ENCODE measurements at places on chromosomes 12 and 14.

DNA sequence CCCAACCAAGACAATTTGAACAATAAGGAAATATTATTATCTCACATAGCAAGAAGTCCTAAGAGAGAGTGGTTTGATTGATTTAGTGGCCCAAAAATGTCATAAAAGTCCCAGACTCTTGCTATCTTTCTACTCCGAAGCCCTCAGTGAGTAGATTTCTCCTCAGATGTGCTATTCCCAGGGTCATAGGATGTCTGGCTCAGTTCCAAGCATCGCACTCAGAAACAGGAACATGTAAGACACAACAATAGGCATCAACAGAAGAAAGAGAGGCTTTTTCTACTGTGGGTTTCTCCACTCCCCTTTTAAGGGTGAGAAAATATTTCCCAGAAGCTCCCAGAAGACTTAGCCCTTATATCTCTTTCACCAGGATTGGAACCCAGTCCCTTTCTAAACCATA, 188.1 kb upstream of the CDKN3 start:
- no peak for DNase-seq

DNA sequence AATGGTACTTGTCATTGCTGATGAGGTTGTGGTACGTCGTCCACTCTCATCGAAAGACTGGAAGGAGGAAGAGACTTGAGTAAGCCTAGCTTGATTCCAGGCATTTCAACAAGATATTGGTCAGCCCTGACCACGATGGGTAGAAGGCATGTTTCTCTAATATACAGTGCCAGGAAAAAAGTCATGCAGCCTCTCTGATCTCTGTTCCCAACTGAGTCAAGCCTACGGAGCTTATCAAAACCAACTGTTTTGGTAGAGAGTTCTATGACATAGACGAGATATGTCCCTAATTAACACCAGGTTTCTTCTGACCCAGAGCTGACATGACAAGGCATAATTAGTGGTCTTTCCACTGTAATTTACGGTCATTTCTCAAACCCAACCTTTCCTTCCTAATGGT, 58.5 kb downstream of the NIN start:
- DNase-seq, result peak; percentile 29

DNA sequence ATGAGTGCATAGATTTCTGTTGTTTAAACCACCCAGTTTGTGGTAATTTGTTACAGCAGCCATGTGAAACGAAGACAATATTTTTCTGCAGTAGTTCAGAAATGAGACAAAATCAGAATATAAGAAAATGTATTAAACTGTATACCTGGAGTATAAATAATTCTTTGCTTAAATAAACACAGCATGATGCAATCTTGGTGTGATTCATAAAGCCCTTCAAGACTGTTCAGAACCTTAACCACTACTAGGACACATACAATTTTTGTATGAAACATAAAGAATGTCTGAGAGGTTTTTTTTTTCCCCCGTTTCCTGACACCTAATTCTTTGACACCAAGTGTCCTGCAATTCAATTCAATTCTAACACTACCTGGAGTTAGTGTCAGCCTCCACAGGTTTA, 10.5 kb downstream of the C12orf75 start:
- DNase-seq, result no peak

GRCh38 chr14:84584511-84584910, 945.4 kb upstream of the FLRT2 start:
- DNase-seq, result no peak

GRCh38 chr14:53126731-53127130, 26.4 kb downstream of the DDHD1 start:
- no peak for DNase-seq

- DNase-seq, result peak; percentile 5
Measured at GRCh38 chr12:30021051-30021833, 237.5 kb upstream of the TMTC1 start.

DNA sequence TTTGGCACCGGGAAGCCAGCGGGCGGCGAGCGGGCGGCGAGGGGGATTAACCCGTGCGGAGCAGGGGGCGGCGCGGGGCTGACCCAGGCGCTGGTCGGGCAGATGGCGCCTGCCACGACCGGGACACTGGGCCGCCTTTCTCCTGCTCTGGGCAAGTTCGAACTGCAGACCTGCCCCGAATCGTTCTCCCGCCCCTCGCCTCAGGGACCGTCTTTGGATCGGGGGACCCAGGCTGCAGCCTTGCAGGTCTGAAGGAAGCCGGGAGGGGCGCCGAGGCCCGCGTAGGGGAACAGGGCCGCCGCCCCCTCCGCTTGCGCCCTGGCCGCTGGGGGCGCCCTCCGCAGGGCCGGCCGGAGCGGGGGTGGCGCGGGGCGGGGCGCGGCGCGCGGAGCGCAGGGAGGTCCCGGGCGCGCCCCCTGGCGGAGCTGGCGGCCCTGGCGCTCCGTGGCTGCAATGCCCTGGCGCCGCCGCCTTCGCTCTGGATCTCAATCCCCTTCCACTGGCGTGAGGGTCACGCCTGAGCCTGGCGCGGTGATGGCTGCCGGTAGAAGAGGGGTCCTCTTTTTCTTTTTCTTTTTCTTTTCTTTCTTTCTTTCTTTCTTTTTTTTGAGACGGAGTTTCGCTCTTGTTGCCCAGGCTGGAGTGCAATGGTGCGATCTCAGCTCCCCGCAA, 449 bp upstream of the LTBP2 start:
- DNase-seq, result no peak

DNA sequence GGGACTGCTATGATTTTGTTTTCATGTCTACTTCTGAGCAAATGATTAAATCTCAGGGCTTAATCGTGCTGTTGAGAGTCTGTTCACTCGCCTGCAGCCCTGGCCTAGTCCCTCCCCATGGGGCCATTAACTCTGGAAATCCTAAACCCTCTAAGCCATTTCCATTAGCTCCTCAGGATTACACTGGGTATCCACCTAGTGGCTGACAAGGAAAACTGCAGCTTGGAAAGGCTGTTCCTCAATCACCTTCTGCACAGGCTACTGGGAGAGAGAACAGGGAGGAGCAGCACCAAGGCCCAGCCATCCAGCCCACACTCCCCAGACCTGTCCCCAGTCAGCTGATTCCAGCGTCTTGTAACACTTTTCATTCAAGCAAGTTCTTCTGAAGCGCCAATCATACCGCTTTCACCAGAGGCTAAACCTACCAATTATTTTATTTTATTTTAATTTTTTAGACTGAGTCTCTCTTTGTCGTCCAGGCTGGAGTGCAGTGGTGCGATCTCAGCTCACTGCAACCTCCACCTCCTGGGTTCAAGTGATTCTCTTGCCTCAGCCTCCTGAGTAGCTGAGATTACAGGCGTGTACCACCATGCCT, 48.7 kb downstream of the NEUROD4 start:
- peak; percentile 55 for DNase-seq

- DNase-seq, result no peak
Measured at GRCh38 chr14:63487724-63488123, 55.5 kb downstream of the PPP2R5E start.

DNA sequence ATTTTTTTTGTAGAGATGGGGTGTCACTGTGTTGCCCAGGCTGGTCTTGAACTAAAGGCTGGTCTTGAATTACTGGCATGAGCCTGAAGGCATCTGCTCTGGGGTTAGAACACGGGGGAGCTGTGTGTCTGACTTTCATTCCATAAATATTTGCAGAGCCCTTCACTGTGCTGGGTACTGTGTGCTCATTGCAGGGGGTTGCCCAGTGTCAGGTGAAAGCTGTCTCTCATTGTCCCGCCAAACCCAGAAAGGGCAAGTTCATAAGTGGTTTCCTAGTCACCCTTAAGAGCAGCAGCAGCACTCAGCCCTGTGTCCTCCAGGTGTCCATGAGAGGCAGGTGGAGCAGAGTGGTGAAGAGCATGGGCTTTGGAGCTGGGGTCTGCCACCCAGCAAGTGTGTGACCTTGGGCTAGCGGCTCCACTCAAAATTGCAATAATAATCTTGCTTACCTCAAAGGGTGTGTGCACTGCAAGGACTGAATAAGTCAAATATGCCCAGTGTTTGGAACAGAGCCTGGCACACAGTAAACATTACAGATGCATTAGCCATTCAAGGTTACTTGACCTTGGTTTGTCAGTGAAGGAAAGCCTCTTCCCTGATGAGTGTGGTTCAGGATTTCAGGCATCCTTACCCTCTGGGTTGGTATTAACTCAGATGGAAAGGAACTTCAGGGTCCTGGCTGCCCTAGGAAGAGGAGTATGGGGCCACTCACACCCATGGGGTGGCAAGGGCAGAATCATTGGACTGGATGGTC, 4.4 kb upstream of the SMIM41 start:
- DNase-seq, result no peak

DNA sequence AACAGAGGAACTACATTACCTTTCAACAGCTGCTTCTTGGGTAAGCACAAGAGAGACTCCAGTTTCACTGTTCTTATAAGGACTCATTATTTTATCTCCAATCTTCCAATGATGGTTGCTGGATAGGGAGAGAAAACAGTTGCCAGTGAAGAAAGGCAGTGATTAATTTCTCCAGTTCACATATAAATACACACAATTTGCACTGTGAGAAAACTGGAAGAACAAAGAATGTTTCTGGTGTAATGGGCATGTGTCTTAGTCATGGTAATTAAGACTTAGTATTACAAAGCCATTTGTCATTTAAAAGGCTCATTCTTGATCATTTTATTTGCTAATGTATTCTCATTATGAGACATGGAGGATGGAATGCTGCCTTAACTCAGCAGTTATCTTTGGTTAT, 78.0 kb upstream of the FAR2 start:
- DNase-seq, result no peak

- no peak for DNase-seq
Measured at GRCh38 chr12:105417732-105418131, 87.2 kb downstream of the C12orf75 start.

- DNase-seq, result no peak
Measured at GRCh38 chr14:96745500-96746051, 51.6 kb upstream of the VRK1 start.

DNA sequence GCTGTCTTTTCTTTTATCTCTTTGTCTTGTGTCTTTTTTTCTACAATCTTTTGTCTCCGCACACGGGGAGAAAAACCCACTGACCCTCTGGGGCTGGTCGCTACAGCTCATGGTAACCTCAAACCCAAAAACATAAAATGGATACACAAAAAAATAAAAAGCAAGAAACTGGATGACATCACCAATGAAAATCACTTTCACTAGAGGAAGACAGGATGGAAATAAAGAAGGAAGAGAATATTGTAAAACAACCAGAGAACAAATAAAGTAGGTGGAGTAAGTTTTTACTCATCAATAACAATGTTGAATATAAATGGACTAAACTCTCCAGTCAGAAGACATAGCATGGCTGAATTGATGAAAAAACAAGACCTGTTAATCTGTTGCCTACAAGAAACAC, 17.6 kb downstream of the MIPOL1 start:
- DNase-seq, result no peak

GRCh38 chr12:77686760-77687159, 143.9 kb upstream of the NAV3 start:
- DNase-seq, result no peak

DNA sequence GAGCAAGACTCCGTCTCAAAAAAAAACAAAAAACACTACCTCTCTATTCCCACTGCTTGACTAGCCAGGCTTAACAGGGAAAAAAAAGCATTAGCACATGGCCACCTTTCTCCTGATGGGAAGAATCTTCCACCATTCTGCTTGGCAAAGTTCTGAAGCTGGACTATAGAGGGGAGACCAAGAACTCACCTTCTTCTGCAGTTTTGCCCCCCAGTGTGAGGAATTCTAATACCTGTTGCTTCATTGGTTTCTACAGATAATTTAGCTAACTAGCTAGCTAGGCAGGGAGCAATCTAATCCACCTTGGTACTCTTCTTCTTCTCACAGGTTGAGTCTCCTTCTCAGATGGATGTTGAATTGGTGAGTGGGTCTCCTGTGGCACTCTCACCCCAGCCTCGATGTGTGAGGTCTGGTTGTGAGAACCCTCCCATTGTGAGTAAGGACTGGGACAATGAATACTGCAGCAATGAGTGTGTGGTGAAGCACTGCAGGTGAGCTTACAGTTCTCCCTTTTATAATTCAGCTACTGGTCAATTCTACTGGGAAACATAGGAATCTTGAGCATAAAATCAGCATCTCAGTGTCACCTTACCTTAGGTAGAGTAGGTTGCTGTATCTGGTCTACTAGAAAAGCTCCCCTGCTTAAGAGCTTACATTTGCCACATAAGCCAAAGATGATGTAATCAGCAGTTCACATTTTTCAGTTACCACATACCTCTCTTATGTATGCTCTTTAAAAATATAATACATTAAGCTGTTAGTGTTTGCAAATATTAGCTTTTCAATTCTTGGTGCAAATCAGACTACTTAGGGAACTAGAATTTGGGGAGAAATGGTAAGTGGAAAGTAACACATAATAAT, 16.0 kb downstream of the METTL3 start:
- DNase-seq, result no peak

DNA sequence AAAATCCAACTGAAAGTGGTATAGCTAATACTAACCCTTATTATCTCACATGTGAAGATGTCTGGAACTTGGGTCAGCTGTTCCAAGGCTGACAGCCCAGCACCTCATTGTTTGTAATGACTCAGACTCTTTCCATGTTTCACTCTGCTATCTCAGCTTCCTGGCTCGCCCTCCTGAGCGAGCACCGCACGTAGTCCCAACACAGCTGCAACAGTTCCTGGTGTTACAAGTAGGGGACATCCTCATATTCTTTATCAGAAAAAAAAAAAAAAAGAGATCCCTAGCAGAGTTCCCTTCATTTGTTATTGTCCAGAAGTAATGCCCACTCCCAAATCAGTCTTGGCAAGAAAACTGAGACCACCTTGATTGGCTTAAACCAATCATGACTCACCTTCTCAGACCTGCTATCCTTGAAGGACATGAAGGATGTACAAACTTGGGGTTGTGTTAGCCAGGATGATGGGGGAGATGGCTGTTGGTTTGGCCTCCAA, 92.5 kb downstream of the ADCK1 start:
- no peak for DNase-seq

- DNase-seq, result peak; percentile 29
Measured at GRCh38 chr14:54681811-54682261, 114.9 kb downstream of the SAMD4A start.

DNA sequence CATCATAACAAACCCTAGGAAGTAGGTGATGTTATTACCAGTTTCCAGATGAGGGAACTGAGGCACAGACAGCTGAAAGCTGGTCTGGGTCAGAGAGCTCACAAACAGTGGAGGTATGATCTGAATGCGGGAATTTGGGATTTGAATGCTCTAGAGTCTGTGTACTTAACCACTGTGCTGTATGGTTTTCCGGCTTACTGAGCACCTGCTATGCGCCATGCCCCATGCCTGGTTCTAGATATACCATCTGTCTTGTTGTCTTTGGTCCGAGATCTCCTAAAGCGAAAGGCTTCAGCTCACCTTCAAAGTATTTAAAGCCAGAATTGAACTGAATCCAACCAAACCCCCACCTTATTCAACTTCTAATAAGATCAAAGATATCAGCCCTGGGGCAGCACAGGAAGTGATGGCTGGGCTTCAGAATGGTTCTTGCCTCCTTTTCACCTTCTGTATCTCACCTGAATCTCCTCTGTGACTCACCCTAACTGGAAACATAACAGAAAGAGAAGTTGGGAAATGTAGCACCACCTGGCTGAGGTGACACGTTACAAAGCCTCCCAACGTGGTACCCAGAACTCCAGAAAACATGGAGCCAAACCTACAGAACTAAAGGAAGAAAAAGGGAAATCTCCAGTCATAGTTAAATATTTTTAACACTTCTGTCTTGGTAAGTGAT, 54.3 kb downstream of the PRMT8 start:
- no peak for DNase-seq

- DNase-seq, result no peak
Measured at GRCh38 chr12:851343-851742, 98.2 kb downstream of the RAD52 start.

GRCh38 chr12:53107122-53107521, 3.8 kb downstream of the SOAT2 start:
- DNase-seq, result no peak

- DNase-seq, result peak; percentile 79
Measured at GRCh38 chr14:53979747-53980642, 23.4 kb upstream of the BMP4 start.

- DNase-seq, result no peak
Measured at GRCh38 chr12:130813949-130814348, 25.1 kb downstream of the STX2 start.

All from HFF-Myc (cell line).